ENCODE measurements at places on chromosomes 11 and 22.

DNA sequence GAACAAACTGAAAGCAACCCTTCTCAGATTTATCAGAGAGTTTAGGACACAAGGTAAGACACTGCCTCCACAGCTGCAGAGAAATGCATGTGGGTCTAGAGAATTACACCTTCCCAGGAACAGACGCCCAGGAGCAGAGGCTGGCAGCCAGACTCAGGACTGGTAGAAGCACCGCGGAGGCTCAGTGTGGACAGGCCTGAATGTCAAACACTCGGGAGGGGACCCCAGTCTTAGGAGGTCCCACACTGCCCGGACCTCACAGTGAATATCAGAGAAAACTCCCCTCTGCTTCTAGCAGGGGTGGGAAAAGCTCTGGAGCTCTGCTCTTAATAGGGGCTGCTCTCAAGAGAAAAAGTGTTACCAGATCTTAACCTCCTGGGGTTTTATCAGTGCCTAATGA lies 952.7 kb downstream of the BRD1 start:
- no peak for DNase-seq

- no peak for DNase-seq
These were observed 291.8 kb downstream of the AASDHPPT start for GRCh38 chr11:106369224-106369623.

- DNase-seq: no peak
These were observed 42.7 kb downstream of the DNHD1 start for GRCh38 chr11:6539748-6540268.

GRCh38 chr22:43845981-43846380 lies 16.3 kb downstream of the SULT4A1 start:
- no peak for DNase-seq

DNA sequence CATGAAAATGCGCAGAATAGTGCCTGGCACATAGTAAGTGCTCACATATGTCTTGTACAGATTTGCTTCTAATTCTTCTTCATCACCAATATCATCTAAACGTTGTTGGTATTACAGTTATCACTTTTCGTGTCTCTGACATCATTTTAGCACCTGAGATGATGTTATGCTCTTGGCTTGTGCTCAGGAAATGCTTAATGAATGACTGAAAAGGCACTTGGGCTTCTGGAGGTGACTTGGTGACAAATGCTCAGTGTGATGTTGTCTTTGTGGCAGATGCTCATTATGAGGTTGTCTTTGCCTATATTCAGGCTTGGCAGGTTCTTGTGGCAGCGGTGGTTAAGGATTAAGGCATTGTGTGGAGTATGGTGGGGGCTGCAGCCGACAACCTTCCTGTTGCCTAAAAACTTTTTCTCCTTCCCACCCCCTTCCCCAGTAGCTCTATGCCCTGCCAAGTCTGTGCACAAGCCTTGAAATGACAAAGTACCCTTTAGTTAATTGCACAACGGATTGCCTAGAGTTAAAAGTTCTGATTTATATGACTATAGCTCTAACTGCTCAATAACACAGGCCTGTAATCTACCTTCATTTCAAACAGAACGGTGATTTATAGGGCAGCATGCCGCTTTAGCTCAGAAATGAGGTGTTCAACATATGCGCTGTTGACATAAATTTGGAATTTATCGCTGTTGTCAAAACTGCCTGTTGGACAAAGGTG lies 82.5 kb downstream of the ZBTB16 start:
- no peak for DNase-seq

DNA sequence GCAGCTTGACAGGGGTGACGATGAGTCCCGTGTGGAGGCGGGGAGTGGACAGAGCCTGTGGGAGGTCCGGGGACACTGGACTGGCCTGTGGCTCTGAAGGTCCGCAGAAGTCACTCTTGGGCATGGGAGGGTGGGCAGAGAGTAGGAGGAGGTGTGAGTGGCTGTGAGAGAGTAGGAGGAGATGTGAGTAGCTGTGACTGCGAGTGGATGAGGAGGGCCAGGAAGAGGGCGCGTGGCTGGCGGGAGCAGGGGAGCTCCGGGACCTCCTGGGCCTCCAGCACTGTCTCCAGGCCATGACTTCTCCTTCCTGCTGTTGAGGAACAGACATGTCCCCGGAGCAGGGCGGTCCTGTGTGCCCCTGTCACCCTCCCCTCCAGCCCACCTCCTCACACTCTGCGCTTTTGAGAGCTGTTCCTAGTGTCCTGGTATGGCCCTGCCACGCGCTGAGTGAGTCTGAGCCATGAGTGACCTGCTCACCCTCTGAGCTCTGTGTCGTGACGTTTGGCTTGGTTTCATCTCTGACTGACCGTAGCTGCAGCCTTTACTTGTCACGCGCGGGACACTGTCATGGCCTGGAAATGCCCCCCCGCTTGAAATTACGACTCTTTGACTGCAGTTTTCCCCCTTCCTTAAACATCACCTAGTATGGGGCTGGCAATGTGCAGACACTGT lies 391.5 kb downstream of the TBC1D22A start:
- no peak for DNase-seq

GRCh38 chr11:70641369-70641768 lies 243.0 kb downstream of the CTTN start:
- DNase-seq: no peak

GRCh38 chr11:1867381-1867780 lies 14.5 kb downstream of the LSP1 start:
- no peak for DNase-seq

- DNase-seq: no peak
These were observed 550.3 kb downstream of the CNTN5 start for GRCh38 chr11:99571094-99571493.

GRCh38 chr11:88680806-88681205 lies 343.3 kb upstream of the CTSC start:
- DNase-seq: no peak

DNA sequence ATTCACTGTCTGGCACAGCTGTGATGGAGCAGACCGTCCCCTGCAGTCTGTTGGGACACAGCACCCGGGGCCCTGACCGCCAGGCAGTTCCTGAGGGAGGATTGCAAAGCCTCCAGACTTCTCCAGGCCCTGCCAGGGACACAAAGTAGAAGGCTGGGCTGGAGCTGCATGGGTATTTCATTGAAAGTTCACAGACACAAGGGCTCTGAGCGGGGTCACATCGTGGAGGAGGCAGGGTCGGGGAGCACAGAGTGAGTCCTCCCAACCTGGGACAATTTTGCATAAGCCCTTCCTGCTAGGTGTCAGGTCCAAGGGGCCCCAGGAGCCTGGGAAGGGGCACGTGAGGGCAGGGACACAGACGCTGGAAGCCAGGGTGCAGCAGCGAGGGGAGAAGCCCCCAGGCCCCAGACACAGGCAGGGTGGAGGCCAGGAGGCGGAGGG lies 15.7 kb downstream of the IFITM10 start:
- no peak for DNase-seq

- no peak for DNase-seq
These were observed 247.5 kb downstream of the GRIK4 start for GRCh38 chr11:120759046-120759445.

- DNase-seq: no peak
These were observed 877 bp downstream of the ALG9 start for GRCh38 chr11:111870522-111870885.

DNA sequence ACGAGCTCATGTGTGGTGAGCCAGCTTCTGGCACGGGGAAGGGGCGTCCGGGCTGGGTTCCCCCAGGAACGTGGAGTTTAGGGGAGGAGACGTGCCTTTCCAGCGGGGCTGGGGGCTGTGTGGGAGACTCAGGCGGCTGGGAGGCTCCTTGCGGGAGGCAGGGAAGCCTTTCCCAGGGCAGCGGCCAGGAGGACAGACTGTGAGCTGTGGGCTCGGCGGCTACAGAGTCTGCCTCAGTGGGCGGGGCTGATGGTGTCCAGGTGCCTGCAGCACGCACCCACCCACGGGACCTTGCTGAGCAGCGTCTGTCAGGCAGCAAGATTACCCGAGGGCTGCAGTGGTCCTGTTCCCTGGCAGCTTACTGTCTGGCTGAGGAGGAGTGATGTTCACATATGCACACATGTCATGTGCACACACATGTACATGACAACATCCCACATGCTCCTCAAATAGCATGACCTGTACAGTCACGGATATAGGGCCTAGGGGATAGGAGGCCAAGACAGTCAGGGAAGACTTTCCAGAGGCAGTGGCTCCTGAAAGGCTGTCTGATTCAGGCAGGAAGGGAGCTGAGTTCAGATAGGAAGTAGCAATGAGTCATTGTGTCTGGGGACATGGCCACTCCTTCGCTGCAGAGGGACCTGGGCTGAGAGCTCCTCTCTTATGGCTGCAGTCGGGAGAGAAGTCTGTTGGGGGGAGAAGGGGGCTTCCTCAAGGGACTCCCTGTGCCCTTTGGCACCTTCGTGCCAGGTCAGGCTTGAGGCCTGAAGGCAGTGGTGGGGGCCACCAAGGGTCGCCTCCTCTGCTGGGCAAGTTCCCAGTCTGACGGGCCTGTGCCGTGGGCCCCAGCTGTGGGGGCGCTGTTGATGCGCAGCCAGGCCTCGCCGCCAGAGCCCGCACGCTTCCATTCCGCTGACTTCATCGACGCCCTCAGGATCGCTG lies 23.3 kb upstream of the PPP6R3 start:
- DNase-seq: no peak

GRCh38 chr22:47623763-47624148 lies 861.3 kb downstream of the TBC1D22A start:
- DNase-seq: no peak

DNA sequence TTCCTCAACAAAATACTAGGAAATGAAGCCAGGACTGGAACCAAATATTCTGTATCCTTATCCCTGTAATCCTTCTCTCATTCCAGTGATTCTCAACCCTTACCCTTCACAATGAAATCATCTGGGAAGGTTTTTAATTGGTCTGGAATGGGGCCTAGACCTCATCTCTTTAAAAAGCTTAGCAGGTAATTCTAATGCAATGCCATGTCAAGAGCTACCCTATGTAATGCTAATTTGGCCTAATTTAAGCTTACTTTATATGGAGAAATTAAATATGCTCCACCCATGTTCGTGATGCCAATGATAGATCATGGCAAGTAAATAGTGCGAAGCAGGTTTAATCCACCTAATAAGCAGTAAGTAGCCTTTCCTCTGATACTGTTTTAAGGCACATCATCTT lies 101.7 kb downstream of the SGSM3 start:
- no peak for DNase-seq

DNA sequence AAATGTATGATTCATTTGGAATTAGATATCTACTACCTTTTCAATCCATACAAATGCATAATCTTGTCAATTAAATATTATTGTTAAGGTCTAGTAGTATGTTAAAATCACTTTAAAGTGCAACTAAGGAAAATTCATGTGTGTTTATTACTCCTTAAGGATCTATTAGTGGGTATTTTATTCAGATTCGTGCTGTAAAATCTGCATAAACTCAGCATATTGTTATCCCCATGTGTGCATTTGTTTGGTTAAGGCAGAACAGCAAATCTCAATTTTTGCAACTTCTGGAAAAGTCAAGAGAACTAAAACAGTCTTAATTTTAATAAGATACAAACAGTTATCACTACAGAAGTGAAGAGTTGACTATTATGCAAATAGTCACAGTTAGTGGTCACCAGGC lies 234.5 kb downstream of the SOX6 start:
- no peak for DNase-seq

GRCh38 chr11:65643971-65644370 lies 6.1 kb downstream of the SIPA1 start:
- DNase-seq: no peak

GRCh38 chr11:128607819-128608218 lies 20.5 kb upstream of the ETS1 start:
- DNase-seq: no peak

- no peak for DNase-seq
These were observed 1491.1 kb downstream of the TBC1D22A start for GRCh38 chr22:48253573-48253972.

DNA sequence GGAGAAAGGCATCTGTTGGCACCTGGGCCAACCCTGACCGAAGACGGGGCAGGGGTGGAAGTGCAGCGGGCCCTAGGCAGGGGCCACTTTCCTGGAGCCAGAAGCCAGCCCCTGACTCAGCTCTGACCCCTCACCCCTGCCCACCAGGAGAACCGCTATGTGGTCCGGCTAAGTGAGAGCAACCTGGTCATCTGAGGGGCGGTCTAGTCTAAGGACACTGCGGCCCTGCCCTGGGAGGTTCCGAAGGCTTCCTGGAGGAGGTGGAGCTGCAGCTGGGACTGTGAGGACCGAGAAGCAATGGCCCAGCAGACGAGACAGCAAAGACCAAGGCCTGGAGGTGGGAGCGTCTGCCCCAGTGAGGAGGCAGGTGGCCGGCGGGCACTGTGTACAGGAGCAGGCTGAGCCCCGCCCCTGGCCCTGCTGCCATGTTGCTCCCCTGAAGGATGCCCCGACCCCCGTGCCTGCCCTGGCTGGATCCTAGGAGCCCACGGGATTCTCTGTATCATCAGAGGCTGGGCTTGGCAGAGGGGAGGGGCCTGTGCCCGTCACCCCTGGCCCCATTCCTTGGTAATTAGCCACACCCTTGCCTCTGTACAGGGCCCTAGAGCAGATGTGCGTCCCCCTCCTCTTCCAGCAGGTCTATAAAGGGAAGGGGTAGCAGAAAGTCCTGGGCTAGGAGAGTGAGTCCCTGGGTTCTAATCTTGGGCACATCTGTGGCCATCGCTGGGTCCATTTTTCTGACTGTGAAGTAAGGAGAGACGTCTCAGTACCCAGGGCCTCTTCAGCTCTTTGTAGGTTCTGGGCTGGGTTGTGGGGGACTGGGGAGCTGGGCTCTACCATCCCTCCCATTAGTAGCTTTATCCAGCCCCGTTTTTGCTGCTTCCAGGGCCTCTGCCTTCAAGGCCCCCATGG lies 19.4 kb downstream of the RELT start:
- DNase-seq: no peak

GRCh38 chr11:117796872-117797529 lies at the start of gene DSCAML1:
TSS of gene DSCAML1 (minus strand) at chr11:117797216. CDS start at chr11:117797079, 137 bp downstream.
- no peak for DNase-seq

- DNase-seq: no peak
These were observed 88.1 kb downstream of the RELT start for GRCh38 chr11:73464347-73464746.

- no peak for DNase-seq
These were observed 42.4 kb upstream of the HIPK3 start for GRCh38 chr11:33214767-33215166.

DNA sequence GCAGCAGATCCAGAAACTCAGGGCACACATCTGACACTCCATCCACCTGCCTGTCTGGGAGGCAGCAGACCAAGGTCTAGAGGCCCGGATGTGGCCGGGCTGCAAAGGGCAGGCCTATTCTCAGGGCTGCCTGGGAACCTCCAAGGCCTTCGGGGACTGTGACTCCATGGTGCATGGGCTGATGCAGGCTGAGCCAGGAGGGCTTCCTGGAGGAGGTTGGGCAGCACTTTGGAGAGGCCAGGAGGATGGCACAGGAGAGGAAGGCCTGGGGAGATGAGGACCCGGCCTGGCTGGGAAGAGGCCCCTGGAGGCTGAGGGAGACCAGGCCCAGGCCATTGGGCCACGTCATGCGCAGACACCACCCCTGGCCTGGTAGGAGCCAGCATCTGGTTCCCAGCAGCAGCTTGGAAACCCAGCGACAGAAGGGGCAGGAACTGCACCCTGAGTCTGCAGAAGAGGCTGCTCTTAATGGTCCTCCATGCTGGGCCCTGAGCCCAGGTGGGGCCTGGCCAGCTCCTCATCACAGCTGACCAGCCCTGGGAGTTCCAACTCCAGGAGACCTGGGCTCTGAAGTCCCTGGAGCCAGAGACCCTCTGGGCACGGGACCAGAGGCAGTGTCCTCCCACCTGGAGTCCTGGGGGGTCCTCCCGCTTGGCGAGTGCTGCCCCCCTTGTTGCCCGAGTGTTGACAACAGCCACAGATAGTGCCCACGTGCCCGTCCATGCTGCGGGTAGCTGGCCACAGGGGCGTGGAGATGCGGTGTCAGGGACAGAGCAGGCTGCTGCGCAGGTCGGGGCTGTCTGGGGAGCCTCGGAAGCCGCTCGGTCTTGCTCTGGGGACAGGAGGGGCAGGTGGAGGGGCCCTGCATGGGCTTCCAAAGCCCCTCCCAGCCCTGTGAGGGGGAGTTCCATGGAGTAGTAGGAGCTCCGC lies 5.5 kb downstream of the PHLDA2 start:
- DNase-seq: no peak
